Esophagus squamous epithelium (tissue), 5 donors: ENCODE measurements at places on chromosomes 16 and 17.

DNA sequence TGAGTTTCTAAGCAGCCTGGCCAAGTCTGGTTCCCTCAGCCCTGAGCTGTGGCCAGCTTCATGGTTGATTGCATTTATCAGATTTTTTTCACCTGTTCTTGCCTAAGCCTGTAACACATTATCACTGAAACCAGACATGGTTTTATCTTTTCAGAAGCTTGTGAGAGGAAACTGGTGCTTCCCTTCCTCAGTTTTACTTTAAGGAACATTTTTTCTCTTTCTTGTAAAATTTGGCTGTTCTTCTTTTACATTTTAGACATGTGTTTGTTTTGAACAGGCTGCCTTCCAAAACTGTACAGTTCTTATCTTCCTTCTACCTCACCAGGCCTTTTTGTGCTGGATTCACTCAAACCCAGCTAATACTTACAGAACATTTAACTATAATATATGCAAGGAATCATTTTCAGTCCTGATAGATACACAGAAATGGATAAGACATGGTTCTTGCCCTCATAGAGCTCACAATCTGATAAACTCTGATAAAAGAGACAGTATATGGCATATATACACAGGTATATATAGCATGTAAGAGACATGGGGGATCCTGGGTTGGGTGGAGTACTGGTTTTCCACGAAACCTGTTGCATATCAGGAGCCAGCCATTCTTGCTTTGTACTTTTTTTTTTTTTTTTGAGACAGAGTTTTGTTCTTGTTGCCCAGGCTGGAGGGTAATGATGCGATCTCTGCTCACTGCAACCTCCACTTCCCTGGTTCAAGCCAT lies 44.5 kb downstream of the ZNRF1 start:
- H3K4me3 ChIP-seq, result no peak overlapping the region
- no peak for DNase-seq
- peaks cover 61% of the 10 kb centered on the region for H3K4me1 ChIP-seq
- peak overlapping the region; percentile 72 for H3K27ac ChIP-seq
- no peaks in the 10 kb centered on the region for H3K27me3 ChIP-seq

DNA sequence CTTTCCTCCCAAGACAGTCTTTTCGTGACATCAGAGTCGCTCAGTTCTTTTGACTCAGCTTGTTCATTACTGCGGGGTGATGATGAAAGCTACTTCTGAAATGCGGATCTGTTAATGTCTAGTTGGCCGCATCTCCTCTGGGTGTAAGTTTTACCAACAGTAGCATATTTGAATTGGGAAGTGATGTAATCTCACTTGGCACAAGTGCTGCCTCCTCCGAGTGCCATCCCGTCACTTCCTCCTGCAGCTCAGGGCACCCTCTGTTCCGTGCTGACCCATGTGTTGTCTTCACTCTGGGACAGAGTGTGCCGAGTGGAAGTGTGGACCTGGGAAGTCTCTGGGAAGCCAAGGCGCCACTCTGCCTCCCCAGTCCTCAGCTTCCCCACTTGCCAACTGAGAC lies 8.9 kb downstream of the ADAD2 start:
- DNase-seq, result no peak
- no peaks in the 10 kb centered on the region for H3K27me3 ChIP-seq
- peak overlapping the region; percentile 91 for H3K27ac ChIP-seq
- H3K4me3 ChIP-seq, result no peak overlapping the region
- no peaks in the 10 kb centered on the region for H3K36me3 ChIP-seq

- no peak overlapping the region for H3K4me3 ChIP-seq
- DNase-seq, result no peak
- H3K27ac ChIP-seq, result no peak overlapping the region
- H3K27me3 ChIP-seq, result peaks cover 91% of the 10 kb centered on the region
- H3K36me3 ChIP-seq, result no peaks in the 10 kb centered on the region
Observed at GRCh38 chr17:61462719-61463315, 10.6 kb downstream of the TBX4 start.

- H3K27me3 ChIP-seq, result no peaks in the 10 kb centered on the region
- no peaks in the 10 kb centered on the region for H3K36me3 ChIP-seq
- H3K4me3 ChIP-seq, result peak overlapping the region; percentile 78
Observed at GRCh38 chr17:980406-981291, 1.1 kb upstream of the NXN start.

GRCh38 chr17:67139784-67140665 lies 95.7 kb downstream of the CACNG1 start:
- no peak for DNase-seq
- no peaks in the 10 kb centered on the region for H3K27me3 ChIP-seq
- H3K4me3 ChIP-seq, result no peak overlapping the region
- H3K27ac ChIP-seq, result no peak overlapping the region
- peaks cover 97% of the 10 kb centered on the region for H3K36me3 ChIP-seq
